IPS DF 19.7 (cell line): ENCODE measurements at places on chromosomes 13 and 19.

DNA sequence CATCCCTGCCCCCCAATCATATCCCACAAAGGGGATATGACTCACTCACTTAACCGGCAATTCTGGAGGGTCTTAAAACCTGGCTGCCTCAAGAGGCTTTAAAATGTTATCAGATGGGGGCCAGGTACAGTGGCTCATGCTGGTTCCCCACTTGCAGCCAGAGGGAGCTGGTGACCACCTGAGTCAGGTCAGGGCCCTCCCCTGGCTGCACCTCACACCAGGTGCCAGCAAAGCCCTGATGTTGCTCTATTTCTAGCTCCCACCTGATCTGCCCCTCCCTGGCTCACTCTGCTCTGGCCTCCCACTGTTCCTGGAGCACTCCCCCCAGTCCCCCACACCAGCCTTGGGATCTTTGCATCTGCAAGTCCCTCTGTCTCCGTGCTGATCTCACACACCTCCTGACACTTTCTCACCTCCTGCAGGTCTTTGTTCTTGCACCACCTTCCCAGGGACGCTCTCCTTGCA, 14.2 kb downstream of the HPN start:
- DNase-seq, result no peak

DNA sequence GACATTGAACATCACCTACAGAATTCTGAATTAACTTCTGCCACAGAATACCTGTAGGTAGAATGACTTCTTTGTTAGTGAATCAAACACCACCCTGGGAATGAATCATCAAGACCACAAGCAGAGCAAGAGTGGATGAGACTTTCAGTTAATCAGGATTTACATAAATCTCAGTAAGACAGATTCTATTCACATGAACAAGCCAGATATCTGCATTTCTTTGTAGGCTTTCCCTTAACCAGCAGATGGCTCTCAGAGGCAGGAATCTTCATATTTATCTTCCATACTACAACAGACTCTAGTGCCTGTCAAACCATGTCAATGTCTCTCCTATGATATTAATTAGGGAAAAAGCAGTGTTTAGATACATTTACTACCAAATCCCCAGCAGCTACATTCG, 412.1 kb downstream of the KLF12 start:
- peak; percentile 45 for DNase-seq

DNA sequence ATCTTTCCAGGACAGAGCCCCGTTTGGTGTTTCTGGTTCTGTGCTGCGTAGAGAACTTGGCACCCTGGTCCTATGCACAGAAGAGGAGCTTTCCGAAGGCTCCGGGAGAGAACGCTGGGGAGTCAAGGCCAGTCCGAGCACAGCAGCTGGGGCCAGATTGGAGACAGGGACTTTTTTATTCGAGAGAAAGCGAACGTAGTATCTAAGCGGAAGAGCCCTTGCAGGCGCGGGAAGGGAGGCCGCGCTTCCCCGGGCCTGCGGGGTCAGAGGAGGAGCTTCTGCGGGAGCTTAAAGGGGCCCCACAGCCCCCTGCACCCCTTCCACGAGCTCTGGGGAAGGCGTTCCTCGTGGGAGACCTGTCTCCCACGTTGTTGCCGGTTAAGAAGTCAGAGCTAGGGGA, 48.6 kb upstream of the ARHGEF7 start:
- DNase-seq, result no peak

- DNase-seq, result no peak
Measured at GRCh38 chr19:604355-604754, 14.7 kb downstream of the HCN2 start.

- DNase-seq, result no peak
Measured at GRCh38 chr19:39795001-39795400, 16.3 kb downstream of the LEUTX start.

DNA sequence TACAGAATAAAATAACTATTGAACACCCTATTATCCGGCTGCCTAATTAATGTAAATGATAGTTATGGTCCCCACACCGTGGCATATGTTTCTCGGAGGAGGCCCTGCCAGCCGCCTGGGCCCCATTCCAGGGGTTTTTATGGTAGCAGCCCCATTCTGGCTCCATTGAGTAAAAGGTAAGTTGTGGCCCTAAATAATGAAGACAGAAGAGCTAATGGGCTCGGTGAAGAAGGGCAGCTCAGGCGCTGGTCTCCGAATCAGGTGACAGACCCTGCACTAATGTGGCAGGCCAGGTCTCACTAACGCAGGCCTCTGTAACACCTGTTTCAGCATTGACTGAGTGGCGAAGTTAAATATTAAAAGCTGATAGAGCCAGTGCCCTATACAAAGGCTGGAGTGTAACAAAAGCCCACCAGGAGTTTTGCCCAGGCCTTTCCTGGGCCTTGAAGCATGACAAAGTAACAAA, 19.1 kb downstream of the POP4 start:
- no peak for DNase-seq

GRCh38 chr19:3229888-3230496, 5.5 kb downstream of the CELF5 start:
- DNase-seq, result no peak

DNA sequence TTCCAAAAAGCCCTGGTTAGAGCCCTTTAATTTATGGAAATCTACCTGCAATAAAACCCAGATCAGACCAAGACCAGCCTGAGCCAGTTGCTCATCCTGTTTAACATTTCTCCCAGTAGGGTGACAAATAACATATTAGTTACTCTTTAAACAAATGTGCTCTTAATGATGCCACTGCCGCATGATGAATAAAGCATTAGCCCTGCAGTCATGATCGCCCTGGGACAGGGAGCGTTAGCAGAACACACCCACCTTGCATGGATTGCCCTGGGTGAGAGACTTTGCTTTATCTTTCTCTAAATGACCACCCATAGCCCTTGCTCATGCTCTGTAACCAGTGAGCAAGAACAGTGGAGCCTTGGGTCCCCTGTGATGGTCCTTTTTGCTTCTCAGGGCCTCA, 362.4 kb downstream of the ENOX1 start:
- no peak for DNase-seq

GRCh38 chr13:36789061-36789460, 30.0 kb upstream of the RFXAP start:
- no peak for DNase-seq

DNA sequence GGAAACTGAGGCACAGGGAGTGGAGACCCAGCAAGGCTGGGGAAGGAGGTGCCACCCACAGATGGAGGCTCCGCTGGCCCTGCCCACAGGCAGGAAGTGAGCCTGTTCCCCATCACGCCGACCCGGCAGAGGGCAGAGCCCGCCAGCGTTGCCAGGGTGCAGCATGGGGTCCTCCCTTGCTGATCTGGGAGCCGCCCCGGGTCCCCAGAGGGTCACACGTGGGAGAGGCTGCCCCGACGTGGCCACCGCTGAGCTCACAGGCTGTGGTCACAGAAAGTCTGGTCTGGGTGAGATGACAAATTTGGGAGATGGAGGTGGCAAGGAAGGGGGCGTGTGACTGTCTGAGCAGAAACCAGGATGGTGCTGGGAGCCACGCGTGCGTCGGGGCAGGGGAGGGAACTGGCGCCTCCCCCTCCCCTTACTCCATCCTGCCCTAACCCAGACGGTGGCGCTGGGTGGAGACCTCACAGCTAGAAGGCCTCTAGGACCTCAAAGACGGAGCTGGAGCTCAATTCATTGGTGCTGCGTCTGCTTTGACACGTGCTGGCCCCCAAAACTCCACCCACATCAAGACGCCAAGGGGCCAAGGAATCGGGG, 7.7 kb downstream of the MEX3D start:
- no peak for DNase-seq

- no peak for DNase-seq
Measured at GRCh38 chr19:55145232-55145631, 3.8 kb downstream of the TNNT1 start.

GRCh38 chr13:91748416-91749089, 350.1 kb downstream of the GPC5 start:
- no peak for DNase-seq

DNA sequence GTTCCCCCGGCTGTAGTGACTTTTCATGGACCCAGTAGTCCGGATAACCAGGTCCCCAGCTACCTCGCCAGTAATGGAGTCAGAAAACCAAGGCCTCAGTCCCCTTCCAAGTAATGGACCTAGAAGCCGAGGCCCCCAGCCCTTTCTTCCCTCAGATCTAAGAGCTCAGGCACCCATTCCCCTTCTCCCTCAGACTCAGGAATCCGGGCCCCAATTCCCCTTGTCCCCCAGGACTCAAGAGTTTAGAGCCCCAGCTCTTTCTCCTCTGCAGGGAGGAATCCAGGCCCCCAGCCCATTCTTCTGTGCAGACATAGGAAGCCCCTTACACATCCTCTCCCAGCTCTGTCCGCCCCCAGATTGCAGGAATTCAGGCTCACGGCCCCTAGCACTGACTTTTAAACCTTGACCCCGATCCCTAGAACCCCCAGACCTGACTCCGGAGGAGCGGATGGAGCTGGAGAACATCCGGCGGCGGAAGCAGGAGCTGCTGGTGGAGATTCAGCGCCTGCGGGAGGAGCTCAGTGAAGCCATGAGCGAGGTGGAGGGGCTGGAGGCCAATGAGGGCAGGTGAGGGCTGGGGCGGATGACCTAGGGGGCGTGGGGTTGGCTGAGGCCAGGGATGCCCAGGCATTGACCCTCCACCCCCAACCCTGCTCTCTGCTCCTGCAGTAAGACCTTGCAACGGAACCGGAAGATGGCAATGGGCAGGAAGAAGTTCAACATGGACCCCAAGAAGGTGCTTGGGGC, 938 bp downstream of the CYTH2 start:
- no peak for DNase-seq

DNA sequence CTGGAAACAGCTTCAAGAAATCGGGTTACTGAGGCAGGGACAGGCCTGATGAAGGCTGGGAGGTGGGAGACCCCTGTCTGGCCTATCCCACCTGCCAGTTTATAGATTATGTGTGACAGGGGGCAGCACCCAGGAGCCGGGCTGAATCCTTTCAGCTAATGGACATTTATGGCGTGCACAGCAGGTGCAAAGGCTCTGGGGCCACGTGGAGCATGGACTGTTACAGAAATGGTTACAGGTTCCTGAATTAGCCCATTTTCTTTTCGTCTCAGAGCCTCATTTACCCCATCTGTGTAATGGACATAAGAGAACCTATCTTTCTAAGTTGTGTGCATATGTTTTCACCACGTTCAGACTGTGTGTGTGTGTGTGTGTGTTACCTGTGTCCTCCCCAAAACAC, 34.4 kb upstream of the TNFAIP8L1 start:
- DNase-seq, result no peak

- DNase-seq, result no peak
Measured at GRCh38 chr19:35629332-35629633, 447 bp downstream of the RBM42 start.

DNA sequence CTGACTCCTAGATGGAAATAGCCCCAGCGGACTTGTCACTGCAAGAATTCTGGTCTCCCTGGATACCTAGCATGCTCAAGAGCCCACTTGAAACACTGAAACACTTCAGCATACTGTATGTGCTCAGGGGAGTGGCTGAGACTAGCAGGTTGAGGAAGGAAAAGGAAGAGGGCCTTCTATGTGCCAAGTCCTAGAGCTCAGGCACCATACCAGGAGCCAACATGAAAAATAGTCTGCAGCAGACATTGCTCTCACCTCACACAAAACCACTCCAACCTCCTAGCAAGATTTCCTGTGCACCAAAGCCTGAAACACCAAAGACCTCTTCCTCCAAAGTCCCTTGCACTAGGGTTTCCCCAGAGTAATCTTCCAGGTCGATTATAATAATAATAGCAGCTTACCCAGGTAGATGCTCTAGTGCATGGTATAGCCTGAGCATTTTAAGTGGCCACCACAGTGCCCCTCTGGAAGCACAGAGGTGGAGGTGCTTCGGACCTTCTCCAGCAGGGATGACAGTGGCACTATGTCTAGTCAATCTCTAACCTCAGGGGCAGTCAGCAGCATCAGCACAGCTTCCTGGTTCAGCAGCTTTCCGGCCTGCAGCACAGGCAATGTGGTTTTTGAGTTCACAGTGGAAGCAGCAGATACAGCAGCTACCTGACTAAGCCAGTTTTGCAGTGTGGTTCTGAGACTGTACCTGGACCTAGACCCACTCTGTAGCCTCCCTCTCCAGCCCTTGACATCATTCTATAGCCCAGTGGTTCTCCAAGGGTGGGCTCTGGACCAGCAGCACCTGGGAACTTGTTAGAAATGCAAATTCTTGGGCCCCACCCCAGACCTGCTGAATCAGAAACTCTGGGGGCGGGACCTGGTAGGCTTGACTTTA, 45.6 kb upstream of the UBE2L5 start:
- no peak for DNase-seq

DNA sequence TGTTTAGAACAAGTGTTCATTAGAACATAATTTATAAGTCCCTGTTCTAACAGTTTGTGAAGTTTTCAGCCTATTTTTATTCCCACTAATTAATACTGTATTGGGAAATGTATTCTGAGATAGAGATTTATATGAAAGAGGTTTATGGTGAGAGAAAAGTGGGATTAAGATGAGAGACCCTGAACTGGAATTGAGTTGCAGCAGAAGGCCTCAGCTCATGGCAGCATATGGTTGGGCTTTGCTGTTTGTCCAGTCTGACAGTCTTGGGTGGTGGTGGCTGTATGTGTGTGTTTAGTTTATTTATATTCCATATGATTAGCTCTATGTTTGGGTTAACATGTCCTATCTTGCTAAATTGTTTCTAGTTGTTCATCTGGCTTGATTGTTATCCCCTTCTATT, 575.1 kb downstream of the SLITRK5 start:
- no peak for DNase-seq

DNA sequence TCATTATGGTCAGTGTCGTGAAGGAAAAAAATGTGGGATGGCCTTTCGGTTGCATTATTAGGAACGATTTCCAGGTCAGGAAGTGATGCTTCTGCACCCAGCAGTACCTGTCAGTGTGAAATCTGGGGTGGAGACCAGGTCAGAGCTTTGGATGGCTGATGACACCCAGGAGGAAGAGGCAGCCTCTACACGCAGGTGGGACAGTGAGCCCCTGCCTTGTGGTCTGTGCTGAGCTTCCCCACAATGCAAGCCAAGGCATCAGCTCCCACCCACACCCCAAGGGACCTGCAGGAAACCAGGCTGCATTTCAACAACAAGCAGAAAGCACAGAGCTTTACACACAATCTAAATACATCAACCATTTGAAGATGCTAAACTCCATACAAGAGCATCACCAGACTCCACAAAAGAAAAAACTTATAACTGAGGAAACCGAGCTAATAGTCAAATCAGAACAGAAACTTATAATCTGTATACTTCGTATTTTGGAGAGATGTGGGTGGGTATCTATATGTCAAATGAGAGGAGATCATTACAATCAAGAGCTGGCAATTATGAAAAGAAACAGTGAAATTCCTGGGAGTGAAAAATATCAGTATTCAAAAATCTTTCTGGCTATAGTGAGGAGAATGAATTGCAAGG, 130.1 kb downstream of the ZDHHC20 start:
- DNase-seq, result no peak

GRCh38 chr19:52535771-52536447, 8.4 kb downstream of the ZNF808 start:
- no peak for DNase-seq
